ENCODE measurements at places on chromosomes 7 and 10.

DNA sequence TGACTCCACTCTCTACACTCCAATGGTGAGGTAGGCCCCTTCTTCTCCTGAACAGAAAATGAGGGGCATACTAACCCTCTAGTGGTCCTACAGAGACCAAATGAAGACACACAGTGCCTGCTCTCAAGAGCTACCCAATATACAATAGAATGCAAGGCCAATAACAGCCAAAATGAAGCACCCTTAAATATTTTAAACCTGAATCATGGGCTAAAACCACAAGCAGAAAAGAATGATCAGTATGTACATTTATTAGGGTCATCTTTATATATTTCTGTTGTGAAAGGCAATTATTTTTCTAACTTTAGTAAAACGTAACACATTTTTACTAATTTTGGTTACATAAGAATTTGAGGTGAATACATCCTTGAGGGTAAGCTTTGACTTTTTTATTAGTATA is 49.9 kb upstream of the COL1A2 start:
- no peak for DNase-seq

DNA sequence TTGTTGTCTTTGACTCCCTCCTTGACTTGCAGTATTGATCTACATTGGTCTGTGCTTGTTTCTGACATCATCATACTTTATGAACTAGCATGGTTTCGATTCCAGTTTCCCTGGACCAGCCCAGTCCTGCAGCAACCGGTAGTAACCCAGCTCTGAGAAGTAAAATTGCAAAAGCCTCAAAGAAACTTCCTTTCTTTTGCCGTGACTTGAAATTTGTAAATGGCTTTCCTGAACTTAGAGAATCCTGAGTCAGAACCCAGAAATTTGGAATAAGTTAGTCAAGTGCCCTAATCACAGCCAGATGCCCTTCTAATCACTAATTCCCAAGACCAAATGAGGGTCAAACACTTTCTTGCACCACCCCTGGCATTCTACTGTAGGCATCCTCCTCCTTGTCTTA is 15.0 kb downstream of the TAS2R60 start:
- DNase-seq, result no peak

DNA sequence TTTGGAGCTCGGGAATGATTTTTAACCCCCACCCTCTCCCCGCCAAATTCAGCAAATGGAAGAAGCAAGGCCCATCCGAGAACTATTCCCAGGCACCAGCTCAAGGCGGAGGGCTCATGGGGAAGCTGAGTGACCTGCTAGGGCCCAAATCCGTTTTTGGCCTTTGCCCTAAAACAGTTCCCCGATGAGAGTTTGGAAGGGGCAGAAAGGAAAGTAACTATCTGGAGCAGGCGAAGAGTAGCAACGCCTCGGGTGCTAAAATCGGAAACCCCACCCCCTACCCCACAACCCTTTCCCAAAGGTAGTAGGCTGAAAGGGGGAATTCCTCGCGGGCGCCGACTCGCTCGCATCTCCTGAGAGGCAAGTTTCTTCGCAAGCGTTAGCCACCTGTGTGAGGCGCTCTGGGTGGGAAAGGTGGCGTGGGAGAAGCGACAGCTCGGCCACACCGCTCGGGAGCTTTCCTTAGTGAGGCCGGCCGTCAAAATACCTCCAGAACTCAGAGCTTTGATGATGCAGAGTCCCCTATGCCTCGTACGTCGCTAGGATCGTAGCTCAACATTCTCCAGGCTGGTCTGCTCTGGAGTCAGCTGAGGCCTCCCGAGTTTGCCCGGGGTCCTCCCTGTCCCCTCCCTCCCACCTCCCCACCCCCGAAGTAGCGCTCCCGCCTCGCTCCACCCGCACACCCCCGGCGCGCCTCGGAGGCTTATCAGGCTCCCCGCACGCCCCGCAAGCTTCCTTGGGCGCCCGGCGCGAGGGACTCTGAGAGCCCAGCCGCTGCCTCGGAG is 642 bp upstream of the PRKG1 start:
- no peak for DNase-seq

DNA sequence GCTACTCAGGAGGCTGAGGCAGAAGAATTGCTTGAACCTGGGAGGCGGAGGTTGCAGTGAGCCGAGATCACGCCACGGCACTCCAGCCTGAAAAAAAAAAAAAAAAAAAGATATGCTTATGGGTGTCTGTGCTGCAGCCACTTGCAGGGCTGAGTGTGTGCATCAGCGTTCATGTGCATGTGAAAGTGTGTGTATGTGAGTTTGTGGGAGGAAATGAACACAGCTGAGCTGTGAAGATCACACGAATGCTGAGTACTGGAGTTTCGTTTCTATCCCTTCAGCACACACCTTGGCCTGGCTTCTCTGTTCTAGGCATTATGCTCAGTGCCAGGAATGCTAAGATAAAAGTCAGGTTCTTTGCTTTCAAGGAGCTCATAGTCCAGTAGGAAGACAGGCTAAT is 12.0 kb upstream of the SVOPL start:
- no peak for DNase-seq

GRCh38 chr7:27362026-27362425 is 119.4 kb downstream of the EVX1 start:
- DNase-seq, result no peak

GRCh38 chr10:66187053-66187733 is 738.6 kb upstream of the LRRTM3 start:
- no peak for DNase-seq

- DNase-seq, result no peak
These were observed 46.6 kb downstream of the CCSER2 start for GRCh38 chr10:84375011-84375410.

DNA sequence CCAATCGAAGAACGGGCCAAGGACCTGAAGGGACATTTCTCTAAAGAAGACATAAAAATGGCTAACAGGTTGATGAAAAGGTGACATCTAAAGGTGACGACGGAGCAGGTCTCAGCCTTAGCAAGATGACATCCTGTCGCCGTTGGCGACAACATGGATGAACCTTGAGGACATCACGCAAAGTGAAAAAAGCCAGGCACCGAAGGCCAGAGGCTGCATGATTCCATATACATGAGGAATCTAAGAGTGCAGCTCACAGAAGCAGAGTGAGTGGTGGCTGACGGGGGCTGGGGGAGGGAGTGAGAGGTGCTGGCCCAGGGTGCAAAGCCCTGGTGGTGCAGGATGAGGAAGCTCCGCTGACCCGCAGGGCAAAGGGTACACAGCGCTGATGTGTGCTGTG is 34.1 kb upstream of the NKX6-2 start:
- no peak for DNase-seq

GRCh38 chr10:100013621-100014020 is 3.9 kb upstream of the DNMBP start:
- no peak for DNase-seq

GRCh38 chr10:63798599-63799498 is 277.6 kb downstream of the REEP3 start:
- DNase-seq, result no peak

Measured in activated CD4-positive, alpha-beta T cell treated with anti-CD3 and anti-CD28 coated beads, Interleukin-2, amount 50 U/mL, for 24 hours (primary cell).